ENCODE measurements at places on chromosomes 11 and 22.
A peak's percentile ranks its signal among the peaks of the same experiment; 100 is the strongest.

DNA sequence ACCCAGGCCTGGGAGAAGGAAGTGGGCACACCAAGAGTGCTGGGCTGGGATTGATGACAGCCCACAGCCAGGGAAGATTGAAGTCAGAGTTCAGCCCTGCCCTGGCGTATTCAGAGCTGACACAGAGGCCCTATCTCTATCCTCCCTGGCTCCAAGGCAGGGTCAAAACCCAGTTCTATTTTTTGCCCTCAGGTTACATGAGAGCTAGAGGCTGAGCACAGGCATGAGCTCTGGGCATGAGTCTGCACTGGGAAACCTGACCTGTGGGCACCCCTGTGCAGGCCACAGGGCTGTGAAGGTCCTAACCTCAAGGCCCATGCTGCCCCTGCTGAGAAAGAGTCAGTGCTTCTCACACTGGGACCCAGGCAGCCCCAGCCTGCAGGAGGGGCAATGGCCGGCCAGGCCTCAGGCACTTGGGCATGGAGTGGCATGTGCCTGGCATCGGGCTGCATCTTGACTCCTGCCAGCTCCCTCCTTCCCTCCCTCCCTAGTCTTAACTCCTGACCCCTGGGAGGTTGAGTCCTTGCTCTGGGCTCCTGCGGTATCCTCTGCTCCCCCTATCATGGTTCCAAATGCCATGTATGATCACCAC is 5.4 kb downstream of the SLC35E4 start:
- DNase-seq, result no peak

GRCh38 chr11:86740628-86741483 is 59.5 kb upstream of the PRSS23 start:
- DNase-seq, result no peak

DNA sequence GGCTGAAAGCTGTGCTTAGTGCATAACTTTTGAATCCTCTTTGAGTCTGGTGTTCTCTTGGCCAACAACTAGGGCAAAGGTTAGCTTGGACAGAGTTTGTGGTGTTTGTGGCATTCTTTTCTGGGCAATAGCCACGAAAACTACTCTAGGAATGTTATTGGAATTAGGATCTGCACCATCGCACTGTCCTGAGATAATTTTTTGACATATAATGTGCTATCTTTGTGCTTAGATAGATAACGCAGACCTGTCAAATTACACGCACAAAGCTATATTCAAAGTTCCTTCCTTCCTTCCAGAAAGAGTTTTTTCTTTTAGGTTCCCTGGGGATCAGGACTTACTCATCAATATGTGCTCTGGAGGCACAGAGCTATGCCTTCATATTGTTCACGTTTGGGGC is 166.8 kb upstream of the MTMR2 start:
- DNase-seq, result no peak

GRCh38 chr11:116360221-116360941 is 412.4 kb downstream of the BUD13 start:
- no peak for DNase-seq

- no peak for DNase-seq
Measured at GRCh38 chr22:31177420-31178162, 17.6 kb downstream of the RNF185 start.

- peak; percentile 74 for DNase-seq
Measured at GRCh38 chr11:14904745-14905103, 12.7 kb upstream of the CYP2R1 start.

DNA sequence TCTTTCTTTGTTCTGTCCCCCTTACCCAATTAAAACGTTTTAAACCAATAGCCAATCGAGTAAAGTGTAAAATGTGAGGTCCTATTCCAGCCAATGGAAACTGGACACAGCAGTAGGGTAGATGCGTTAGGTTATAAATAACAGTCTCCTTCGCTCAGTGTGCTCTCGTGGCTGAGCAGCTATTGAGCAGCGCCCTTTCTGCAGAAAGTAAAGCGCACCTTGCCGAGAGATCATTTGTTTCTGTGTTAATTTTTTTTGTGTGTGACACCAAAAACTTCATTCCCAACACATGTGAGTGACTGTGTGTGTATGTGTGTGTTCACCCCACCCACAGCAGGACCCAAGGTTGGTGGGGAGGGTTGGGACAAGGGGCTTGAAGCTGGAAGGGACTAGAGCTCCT is 7.2 kb upstream of the TTLL1 start:
- no peak for DNase-seq

- DNase-seq, result peak; percentile 38
Measured at GRCh38 chr11:326842-327580, 6.4 kb upstream of the IFITM3 start.

GRCh38 chr11:118612378-118612777 is 5.0 kb downstream of the PHLDB1 start:
- no peak for DNase-seq

DNA sequence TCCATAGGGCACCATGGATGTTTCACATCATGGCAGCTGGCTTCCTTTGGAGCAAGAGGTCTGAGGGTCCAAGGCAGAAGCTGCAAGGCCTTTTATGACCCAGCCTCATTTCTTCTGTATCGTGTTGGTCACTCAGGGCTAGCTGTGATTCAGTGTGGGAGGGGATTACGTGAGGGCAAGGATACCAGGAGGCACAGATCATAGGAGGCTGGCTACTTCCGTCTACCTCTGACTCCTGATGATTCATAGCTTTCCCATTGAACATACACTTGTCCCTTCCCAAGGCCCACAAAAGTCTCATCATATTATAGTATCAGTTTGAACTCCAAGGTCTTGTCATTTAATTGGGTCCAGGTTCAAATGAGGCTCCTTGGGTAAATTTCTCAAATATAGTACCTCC is 135.3 kb upstream of the ZBED5 start:
- DNase-seq, result no peak

- no peak for DNase-seq
Measured at GRCh38 chr11:45929486-45930030, 7.1 kb downstream of the LARGE2 start.

- DNase-seq, result no peak
Measured at GRCh38 chr11:68331338-68331947, 19.1 kb downstream of the LRP5 start.

DNA sequence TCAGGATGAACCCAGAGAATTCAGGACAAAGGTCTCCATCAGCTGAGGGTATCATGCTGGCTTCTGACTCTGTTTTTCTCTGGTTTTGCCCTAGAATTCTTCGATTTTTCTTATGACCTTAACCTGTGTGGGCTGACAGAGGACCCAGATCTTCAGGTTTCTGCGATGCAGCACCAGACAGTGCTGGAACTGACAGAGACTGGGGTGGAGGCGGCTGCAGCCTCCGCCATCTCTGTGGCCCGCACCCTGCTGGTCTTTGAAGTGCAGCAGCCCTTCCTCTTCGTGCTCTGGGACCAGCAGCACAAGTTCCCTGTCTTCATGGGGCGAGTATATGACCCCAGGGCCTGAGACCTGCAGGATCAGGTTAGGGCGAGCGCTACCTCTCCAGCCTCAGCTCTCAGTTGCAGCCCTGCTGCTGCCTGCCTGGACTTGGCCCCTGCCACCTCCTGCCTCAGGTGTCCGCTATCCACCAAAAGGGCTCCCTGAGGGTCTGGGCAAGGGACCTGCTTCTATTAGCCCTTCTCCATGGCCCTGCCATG is 16.8 kb downstream of the SERPING1 start:
- no peak for DNase-seq

DNA sequence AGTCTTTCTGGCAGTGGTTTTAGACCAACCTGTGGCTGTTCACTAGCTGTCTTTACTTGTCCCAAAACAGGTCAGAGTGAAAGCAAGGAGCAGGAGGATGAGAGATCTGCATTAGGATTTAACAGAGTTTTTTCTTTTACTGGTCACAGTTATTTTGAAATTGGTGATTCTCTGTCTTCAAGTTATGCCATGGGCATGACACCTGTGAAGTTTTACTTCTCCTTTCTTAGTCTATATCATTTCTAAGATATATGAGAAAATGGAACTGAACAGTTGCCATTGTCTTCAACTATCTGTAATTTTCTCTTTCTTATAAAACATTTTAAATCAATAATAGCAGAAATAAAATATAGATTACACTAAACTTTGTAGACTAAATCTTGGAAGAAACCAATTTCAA is 60.6 kb downstream of the TRPC6 start:
- DNase-seq, result no peak

DNA sequence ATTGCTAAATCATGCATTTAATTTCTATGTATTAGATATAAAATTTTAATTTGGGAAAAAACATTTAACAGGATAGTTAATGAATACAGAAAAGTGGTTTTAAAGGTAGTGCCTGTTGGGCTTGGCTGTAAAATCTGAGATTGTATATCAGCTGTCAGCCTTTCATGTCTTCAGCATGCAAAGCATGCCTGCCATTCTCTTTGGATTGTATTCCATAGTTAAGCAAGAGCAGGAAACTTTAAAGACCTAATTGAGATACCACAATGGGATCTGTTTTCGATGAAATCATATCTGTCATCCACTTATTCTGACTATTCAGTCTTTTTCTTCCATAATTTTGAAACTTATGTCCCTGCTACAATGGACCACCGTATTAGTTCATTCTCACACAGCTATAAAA is 451.0 kb upstream of the DDI1 start:
- DNase-seq, result no peak

DNA sequence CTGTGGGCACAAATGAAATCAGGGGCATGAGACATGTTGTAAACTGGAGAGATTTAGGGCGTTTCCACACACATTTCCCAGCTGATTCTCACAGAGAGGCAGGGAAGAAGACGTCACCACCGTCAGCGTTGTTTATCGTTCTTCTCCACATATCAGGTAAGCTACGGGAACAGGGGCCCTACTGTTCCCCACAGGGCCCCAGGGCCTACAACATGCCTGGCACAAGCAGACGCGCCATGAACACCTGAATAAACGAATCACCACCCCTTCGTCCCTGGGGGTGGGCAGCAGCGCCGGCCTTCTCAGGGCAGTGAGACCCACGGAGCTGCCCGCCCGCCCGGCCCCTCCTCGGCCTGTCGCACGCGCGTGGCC is 342 bp downstream of the EFCAB6 start:
- DNase-seq, result no peak

DNA sequence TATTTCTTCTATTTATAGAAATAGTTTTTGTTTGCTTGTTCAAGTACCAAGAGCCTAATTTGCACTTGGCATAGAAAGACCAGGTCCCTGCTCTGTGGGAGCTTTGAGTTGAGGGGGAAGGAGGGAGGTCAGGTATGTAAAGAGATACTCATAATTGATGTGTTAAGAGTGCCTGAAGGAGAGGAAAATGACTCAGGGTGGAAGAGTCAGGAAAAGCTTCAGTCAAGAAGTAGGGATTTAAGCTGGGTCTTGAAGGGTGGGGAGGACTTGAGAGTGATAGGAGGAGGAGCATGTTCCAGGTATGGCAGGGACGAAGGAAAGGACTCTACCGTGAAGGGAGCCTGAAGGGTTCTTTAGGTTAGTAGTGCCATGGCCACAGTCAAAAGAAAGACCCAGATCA is 9.0 kb downstream of the RBX1 start:
- DNase-seq, result no peak

- no peak for DNase-seq
Measured at GRCh38 chr11:126591966-126592489, 236.5 kb downstream of the ST3GAL4 start.

- DNase-seq, result no peak
Measured at GRCh38 chr11:90822996-90823395, 600.1 kb upstream of the CHORDC1 start.

DNA sequence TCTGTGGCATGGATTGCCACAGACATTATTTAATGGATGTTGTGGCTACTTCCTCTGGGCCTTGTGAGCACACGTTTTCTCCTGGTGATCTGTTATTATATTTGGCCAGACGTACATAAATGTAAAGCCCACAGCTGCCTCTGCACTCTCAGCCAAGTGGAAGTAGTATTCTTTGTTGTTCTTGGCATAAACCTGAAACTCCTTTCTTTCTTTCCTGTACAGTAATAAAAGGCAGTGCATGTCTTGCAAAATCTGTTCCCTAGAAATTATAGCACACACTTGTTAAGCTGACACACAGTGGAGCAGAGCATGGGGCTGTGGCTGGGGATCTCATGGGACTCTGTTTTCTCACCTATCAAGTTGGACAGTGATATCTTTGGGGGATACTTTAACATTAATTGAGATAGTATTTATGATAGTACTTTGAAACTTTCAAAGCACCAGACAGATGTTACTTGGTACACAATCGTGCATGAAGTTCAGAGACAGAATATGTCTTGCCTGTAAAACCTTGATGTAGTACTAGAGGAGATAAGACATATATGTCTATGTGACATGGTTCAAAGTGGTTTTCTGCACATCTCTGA is 20.9 kb downstream of the PANX1 start:
- no peak for DNase-seq

DNA sequence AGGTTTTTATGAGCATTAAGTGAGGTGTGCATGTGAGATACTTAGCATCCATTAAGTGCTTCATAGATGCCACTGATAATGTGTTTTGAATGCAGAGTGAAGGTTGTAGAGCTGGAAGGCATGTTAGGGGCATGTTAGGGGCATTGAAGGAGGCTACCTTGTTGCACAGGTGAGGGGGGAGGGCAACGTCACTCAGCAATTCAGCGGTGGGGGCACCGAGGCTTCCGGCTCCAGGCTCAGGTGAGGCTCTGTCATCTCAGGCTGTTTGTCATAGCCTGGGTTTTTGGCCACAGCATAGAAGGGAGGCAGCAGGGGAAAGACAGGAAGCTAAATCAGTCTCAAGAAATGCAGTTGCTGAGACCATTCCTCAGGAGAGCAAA is 299.0 kb downstream of the NTM start:
- DNase-seq, result no peak

GRCh38 chr11:134987223-134987768 is 575.3 kb upstream of the B3GAT1 start:
- no peak for DNase-seq

GRCh38 chr11:10979529-10979928 is 121.7 kb upstream of the ZBED5 start:
- no peak for DNase-seq

DNA sequence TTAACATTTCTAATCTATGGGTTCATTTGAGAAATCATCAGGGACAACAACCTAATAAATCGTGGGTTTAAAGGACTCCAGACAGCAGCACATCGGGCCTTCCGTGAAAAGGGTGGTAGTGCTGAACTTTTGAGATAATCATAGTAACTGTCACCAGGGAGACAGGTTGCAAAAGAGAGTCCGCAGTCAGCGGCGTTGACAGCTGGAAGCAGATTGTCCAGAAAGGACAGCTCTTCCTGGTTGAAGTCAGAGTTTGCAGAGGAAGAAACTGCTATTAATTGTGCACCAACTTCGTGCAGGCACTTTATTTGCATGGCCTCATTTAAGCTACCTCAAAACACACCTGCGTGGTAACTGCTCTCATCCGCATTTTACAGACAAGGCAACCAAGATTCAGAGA is 20.5 kb upstream of the ISX start:
- DNase-seq, result no peak

- DNase-seq, result no peak
Measured at GRCh38 chr22:22400099-22400498, 108.4 kb downstream of the ZNF280B start.

- DNase-seq, result no peak
Measured at GRCh38 chr22:38921806-38922205, 35.6 kb upstream of the APOBEC3A start.

Data from stimulated activated CD8-positive, alpha-beta memory T cell treated with anti-CD3 and anti-CD28 coated beads, Interleukin-2, amount 100 ng/mL, for 1 hour (primary cell).